ENCODE measurements at places on chromosomes 4 and X. TPM values are rescaled to one million over a fixed set of nuclear protein-coding genes. Genes with fewer than 3 reads are reported as not detected.

GRCh38 chr4:177001271-177002175, 208.8 kb upstream of the VEGFC start:
- no peak for DNase-seq

- no peak for DNase-seq
Observed at GRCh38 chr4:84870398-84871163, 95.9 kb downstream of the WDFY3 start.

CHST7 gene
- 6.7 TPM for total RNA-seq

RHOXF2 gene
- not detected for total RNA-seq

GRCh38 chr4:48904541-48905142, 1.9 kb downstream of the OCIAD2 start:
- no peak for DNase-seq

DNA sequence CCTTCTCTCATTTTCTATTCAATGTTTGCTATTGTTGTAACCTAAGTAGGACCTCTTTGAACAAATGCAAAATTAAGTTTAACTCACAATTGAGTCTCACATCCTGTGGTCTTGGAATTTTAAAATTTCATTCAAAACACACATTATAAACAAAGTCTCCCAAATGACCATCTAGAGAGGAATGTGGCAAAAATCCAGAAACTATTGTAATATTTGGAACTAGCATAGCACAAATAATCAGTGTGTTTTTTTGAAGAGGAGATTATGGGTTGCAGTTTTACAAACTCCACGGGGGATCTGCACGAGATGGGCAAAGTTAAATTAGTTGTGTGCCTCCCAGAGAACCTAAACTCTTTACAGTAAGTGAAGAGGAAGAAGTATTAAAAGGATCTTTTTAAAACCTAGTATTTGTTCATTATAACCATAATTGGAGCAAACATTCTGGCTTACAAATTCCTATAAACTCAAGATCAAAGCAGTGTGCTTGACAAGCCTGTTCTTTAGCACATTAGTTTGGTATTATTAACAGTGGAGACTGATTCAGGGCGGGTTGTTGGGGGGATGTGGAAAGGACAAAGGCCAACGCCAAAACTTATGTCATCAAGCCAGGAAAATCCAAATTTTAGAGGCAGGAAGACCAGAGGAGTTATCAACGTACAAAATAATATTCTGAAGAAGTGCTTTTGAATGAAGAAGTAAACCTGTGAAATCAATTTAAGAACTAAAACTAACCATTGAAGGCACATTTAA, 22.4 kb upstream of the RBPJ start:
- DNase-seq, result no peak

- no peak for DNase-seq
Observed at GRCh38 chr4:22986881-22987280, 294.1 kb downstream of the GBA3 start.

DNA sequence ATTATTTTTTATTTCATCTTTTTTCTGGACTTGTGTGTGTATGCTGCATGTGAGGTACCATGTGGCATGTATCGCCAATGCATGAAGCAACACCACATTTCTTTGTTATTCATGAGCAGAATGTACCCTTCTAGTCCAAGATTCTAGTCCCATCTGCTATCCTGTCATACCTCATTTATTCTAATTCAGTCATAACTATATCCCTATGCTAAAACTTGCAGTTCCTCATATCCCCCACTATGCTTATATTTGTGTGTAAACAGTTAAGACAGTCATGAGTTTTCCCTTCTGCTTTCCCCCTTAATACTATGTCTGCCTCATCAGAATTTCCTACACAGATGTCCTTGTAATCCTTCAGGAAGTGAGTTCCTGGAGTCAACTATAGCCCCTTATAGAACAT, 19.7 kb downstream of the OCRL start:
- no peak for DNase-seq

- DNase-seq, result peak; percentile 74
Observed at GRCh38 chr4:41214136-41214824, at the start of gene APBB2. APBB2 (minus strand) TSS chr4:41214542; CDS start chr4:41033254, 181,288 bp downstream.

ADH4 gene
- not detected for total RNA-seq

DNA sequence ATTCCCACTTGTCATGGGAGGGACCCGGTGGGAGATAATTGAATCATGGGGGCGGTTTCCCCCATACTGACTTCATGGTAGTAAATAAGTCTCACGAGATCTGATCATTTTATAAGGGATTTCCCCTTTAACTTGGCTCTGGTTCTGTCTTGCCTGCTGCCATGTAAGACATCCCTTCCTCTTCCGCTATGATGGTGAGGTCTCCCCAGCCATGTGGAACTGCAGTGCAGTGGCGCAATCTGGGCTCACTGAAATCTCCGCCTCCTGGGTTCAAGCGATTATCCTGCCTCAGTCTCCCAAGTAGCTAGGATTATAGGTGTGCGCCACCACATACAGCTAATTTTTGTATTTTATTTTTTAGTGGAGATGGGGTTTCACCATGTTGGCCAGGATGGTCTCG, 2.9 kb downstream of the HPGDS start:
- DNase-seq, result peak; percentile 5

SPCS3 gene
- total RNA-seq, result 115 TPM

- DNase-seq, result no peak
Observed at GRCh38 chrX:48471504-48471903, 1.4 kb upstream of the SLC38A5 start.

DNA sequence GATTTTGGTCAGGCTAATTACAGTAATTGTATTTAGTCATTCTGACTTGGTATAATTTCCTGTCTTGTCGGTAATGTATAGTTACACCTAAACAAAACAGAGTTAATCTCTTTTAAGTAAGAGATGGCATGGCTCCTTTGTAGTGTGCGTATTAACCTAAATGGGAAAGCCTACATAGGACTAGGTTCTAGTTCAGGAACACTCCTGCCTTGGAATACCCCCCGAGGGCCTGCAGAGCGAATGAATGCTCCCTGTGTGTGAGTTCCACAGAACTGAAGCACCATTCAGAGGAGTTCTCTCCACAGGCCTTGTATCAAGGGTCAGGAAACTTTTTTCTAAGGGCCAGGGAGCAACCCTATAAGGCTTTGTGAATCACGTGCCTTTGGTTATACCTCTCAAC, 44.9 kb upstream of the STIM2 start:
- no peak for DNase-seq

- DNase-seq, result no peak
Observed at GRCh38 chr4:152448854-152449253, 87.0 kb downstream of the FBXW7 start.

- DNase-seq, result no peak
Observed at GRCh38 chrX:148929686-148930085, 429.3 kb downstream of the AFF2 start.

CCNA2 gene
- 74.8 TPM for total RNA-seq

DDX60 gene
- total RNA-seq, result 38.4 TPM

NPY1R gene
- total RNA-seq, result not detected

GRCh38 chr4:165631912-165632311, 241.1 kb upstream of the TLL1 start:
- no peak for DNase-seq

GRCh38 chr4:23902222-23902804, 12.5 kb upstream of the PPARGC1A start:
- DNase-seq, result no peak

HTATSF1 gene
- 37.2 TPM for total RNA-seq

DNA sequence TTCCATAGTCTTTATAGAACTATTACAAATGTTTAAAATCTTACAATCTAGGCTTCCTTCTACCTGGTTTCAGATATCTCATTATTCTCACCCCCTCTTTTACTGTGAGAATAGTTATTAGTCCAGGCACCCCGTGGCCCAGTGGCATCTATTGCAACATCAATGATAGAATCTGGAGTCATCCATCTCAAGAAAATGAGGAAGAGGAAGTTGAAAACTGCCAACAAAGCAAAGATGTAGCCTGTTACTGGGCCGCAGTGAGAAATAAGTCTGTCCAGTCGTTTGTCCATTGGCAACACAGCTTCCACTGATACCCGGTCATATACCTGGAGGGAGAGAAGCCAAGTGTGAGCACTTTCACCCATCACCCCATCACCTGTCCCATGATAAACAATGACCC, 6.0 kb upstream of the ASB11 start:
- DNase-seq, result no peak

EOLA1 gene
- total RNA-seq, result 26.7 TPM

SPANXC gene
- not detected for total RNA-seq

ASB12 gene
- total RNA-seq, result not detected

LNX1 gene
- total RNA-seq, result 0.46 TPM

- no peak for DNase-seq
Observed at GRCh38 chr4:122604146-122604545, 16.7 kb downstream of the IL21 start.

- DNase-seq, result no peak
Observed at GRCh38 chr4:153418121-153418520, 48.0 kb upstream of the TMEM131L start.

- no peak for DNase-seq
Observed at GRCh38 chr4:72977936-72978485, 91.5 kb downstream of the COX18 start.

DNA sequence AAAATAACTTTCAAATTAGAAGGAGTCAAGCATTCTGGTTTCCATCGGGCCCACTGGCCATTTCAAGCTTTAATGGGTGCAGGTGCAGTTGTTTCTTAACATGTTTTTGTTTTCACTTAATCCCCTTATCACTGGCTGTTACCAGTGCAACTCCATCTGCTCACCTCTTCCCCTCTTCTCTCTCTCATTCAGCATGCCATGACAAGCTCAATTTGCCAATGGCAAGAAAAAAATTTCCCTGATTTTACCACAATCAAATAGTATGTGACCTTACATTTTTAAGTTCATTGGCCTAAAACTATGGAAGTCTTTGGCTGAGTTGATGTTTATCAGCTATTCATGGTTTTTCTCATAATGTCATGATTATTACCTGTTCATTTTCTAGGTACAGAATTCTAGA, 299.1 kb upstream of the BMP3 start:
- DNase-seq, result no peak

MAGEB1 gene
- total RNA-seq, result not detected

- DNase-seq, result peak; percentile 78
Observed at GRCh38 chr4:153432965-153433753, 33.0 kb upstream of the TMEM131L start.

GABRQ gene
- 0.05 TPM for total RNA-seq

DNA sequence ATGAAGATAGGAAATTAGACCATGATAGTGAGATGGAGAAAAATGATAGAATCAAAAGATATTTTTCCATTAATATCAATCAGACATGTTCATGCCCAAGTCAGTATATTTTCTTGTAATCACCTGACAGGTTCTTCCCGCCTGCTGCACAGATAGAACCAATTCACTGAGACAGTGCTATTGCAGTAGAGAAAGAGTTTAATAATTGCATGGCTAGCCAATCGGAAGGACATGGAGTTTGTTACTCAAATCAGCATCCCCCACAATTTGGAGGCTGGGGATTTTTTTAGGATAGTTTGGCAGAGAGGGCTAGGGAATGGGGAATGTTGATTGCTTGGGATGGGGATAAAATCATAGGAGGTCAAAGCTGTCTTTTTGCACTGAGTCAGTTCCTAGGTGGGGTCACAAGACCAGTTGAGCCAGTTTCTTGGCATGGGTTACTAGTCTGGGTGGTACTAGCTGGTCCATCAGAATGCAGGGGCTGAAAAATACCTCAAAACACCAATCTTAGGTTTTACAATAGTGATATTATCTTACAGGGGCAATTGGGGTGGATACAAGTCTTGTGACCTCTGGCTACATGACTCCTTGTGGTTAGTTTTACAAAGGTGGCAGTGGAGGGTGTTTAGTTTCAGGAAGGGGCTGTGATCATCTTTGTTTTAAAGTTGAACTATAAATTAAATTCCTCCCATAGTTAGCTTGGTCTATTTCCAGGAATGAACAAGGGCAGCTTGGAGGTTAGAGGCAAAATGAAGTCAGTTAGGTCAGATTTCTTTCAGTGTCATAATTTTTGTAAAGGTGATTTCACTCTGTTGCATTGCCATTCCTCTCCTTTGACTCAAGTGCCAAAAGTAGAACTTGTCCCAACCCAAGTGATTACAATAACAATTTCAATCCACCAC, 100.3 kb upstream of the PDE5A start:
- DNase-seq, result no peak

DNA sequence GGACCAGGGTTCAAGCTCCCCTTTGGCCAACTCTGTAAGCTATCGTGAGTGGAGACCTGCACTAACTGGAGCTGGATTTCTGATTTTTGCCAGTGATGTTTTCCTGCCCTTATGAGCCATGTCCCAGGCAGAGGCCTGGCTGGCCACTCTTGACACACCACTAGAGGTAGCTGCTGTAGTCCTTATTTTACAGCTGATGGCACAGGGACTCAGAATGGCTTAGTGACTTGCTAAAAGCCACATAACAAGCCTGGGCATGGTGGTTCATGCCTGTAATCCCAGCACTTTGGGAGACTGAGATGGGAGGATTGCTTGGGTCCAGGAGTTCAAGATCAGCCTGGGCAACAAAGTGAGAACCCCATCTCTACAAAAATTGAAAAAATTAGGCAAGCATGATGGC, 33.4 kb downstream of the CYTL1 start:
- DNase-seq, result no peak

- no peak for DNase-seq
Observed at GRCh38 chr4:14667624-14668151, 334.6 kb upstream of the CPEB2 start.

C4orf36 gene
- 0.38 TPM for total RNA-seq

DNA sequence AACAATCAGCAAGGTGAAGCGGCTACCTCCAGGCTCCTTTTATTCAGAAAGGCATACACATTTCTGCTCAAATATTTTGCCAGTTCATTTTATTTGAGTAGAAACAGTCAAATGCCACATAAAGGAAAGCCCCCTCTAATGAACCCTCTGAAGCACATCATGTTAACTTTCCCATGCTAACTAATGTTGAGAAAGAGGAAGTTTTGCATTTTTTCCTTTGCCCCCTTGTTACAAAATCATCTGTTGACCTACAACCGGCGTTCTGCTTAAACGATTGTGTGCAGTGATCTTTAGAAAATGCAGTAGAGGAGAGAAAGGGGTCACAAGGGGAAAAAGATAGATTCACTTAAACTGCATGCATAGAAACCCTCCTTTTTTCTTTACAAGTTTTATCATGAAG, 25.2 kb upstream of the ATXN3L start:
- no peak for DNase-seq

SHROOM2 gene
- not detected for total RNA-seq

DNA sequence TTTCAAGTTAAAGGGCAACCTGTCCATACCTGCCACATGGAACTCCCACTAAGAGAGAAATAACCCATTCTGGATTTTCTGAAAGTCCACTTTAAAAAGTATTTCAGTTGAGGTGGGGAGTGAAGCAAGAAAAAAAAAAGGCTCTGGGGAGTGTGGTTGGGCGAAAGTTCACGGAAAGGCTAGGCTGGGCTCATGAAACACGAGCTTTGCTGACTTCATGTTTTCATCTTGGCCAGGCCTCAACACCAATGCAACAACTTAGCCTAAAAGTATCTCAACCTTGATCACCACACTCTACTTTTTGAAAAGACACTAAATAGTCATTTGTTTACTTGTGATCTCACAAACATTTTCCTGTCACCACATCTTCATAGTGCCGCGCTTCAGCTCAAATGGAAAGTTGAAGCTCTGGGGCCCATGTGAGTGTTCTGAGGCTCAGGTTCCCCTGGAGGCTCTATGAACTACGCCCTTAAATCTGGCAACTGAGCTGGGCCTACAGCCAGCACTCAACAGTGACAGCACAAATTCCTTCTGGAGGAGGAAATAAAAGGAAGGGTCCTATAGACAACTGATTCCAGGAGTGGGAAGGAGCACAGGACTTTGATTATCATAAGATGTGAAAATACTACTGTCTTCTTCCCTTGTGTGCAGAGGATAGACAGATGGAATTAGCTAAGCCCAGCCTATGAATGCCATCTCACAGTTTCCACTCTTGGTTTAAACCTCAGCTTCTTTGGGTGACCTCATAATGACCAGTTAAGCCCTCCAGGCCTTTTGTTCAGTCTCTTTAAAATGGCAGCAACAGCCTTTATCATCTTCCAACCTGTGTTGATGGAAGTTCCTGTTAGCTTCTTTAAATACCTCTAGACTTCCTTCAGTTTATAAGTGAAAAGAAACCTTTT, 5.1 kb downstream of the CD40LG start:
- DNase-seq, result peak; percentile 55
